ENCODE measurements at places on chromosomes 5 and 9.
A peak's percentile ranks its signal among the peaks of the same experiment; 100 is the strongest.

DNA sequence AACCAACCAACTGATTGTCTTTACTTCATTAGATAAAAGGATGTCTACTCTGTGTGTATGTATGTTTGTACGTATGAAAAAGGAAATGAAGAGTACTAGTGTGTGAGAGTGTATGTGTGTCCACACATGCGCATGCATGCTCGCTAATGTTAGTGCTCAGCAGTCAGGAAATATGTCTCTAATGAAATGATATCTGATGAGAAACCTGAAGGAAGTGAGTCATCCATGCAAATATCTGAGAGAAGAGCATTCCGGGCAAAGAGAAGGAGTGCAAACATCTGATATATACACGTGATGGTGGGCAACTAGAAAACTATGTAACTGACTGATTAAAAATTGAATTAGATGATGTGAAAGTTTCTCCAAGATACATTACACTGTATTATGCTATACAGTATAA, 29.6 kb upstream of the UGCG start:
- DNase-seq = no peak

DNA sequence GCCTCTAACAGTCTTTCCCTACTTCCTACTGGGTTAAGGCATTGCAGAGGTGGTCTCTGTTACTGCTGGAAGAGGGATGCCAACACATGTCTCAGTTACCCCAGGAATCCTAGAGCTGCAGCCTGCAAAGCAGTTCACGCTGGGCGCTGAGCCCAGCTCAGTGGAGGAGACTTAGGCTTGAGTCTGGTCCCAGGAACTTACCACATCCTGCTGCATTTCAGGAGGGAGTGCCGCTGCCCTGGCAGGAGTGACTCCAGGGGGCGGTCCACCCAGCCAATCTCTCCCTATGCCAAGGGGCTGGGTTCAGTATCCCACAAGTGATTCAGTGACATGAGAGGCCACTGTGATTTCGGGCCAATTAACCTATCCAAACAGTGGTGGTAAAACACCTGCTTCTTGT, 7.6 kb downstream of the TTC16 start:
- no peak for DNase-seq

- DNase-seq = no peak
These were observed 45.2 kb upstream of the FCN2 start for GRCh38 chr9:134835448-134835847.

DNA sequence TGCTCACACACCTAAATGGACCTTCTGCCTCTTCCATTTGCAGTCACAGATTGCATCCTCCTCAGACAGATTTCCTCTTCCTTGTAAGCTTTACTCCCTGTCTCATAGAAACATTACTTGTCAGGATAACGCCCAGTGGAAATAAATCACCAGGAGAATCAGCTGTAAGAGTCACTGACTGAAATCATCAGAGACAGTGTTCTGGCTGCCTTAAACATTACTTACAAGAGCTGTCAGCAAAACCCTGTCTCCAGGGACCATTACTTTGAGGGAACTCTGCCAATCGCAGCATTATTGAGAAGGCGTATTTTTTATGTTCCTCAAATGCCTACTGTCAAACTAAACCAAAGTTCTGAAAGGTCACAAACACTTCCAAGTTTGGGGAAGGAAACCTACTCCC, 5.9 kb downstream of the DPYSL3 start:
- DNase-seq = no peak

DNA sequence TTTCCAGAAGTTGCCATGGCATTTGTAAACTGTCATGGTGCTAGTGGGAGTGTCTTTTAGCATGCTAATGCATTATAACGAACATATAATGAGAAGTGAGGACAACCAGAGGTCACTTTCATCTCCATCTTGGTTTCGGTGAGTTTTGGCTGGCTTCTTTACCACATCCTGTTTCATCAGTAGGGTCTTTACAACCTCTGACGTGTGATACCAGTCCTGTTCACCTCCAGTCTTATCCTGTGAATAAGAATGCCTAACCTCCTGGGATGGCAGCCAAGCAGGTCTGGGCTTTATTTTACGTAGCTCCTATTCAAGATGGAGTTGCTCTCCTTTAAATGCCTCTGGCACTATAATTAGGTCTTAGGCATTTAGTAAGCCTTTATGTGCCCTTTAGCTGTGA, 20.4 kb upstream of the RFK start:
- peak; percentile 92 for DNase-seq

DNA sequence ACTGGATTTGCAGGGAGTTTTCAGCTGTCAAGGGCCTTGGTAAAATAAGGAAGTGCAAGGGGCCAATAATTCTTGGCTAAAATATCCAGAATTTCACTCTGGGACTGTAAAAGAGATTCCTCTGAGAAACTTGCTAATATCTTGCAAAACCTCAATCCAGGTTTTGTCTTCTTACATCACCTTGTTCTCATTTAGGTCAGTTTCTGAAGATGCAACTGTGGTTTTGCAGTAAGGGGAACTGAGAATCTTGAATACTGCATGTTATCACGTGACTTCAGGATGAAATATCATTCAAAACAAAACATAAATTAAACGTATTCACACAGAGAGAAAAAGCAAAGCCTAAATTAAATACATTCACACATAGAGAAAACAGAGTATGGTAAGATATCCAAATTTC, 35.0 kb upstream of the RIC1 start:
- peak; percentile 91 for DNase-seq

- peak; percentile 83 for DNase-seq
These were observed 97.8 kb upstream of the IQGAP2 start for GRCh38 chr5:76305269-76305668.

DNA sequence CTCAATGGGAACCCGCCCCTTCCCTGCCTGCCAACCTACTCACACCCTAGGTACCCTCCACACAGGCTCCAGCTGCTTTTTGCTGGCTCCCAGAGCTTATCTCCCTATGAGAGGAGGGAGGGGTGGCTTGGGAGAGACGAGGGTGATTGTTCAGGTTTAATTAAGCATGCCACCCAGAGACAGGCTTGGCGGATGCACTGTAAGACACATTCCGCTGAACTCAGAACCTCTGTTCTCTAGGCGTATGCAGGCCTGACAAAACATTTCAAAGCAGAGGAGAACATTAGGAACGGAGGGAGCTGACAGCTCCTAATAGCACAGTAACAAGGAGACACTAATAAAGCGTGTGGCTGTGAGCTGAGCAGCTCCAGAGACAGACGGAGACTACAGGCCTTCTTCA, 80.1 kb downstream of the TRIM32 start:
- no peak for DNase-seq

DNA sequence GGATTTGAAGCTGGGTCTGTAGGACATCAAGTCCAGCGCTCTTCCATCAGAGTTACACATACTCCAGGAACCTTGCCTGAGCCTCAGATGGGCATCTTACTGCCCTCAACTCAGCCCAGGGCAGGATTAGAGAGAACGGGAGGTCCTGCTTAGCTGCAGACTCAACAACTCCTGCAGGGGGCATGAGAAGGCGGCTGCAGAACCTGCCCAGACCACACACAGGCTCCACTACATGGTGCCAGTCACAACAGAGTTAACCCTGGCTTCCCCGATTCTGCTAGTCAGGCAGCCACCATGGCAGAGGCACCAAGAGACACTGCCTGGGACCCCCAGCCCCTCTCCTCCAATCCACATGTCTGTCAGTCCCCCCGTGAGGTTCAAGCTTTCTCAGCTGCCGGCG, 23.9 kb upstream of the CPLX2 start:
- DNase-seq = no peak

- DNase-seq = no peak
These were observed 726 bp upstream of the ADGRV1 start for GRCh38 chr5:90557871-90558270.

- DNase-seq = no peak
These were observed 1.4 kb downstream of the LHX3 start for GRCh38 chr9:136203408-136204144.

DNA sequence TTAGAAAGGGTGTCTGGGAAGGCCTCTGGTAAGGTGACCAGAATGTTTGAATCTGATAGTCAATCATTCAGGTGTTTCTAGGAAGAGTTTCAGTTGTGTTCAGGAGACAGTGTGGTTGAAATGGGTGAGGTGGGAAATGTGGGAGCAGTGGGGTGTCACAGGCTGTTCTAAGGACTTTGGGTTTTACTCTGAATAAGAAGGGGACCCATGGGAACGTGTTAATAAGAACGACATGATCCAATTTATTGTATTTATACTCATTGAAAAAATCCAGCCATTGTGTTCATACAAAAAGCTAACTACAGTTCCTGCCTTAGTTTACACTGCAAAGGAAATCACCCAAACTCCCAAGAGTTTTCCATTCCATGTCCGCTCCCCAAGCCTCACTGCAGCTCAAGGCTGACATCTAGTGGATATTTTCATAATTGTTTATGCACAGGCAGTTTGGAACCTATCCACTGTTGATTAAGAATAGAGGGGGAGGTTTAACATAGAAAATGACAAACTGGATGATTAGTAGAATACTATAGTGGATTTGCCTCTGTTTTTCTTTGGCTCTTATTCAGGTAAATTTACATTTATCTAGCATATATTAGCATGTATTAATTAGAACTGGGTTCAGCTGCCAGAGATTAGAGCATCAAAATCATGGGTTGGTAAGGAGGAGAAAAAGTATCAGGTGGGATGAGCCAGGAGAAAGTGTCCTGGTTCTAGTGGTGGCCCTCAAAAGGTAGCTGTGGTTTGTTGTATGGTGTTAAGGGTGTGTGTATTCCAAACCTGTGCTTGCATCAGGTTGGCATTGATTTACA, 17.7 kb downstream of the CAVIN4 start:
- DNase-seq = peak; percentile 29

GRCh38 chr5:161803-162110, 29.5 kb upstream of the LRRC14B start:
- DNase-seq = no peak

DNA sequence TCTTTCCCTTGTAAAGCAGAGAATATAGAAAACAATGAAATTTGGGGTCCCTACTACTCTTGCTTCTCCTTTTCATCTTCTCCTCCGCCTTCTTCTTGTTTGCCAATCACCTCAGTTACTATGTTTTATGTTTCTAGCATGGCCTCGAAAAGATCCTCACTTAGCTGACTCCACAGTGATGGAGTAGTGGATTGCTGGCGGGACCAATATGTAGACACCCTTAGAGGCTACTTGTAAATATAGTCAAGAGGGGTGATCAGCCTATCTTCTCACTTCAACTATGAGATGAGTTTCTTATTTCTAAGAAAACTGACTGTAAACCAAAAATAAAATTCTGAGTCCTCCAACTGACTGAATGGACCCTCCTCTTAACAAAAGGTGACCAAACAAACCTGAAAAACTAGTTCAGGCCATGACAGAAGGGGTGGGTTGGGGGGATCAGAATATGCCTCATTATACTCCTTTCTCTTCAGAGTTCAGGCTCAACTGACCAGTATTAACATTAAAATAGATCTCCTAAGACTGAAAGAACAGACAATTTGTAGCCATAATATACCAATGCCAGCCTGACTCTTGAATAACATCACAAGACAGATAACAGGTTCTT, 829.0 kb downstream of the TLE4 start:
- DNase-seq = no peak

GRCh38 chr5:67490543-67491321, 294.1 kb upstream of the CD180 start:
- no peak for DNase-seq

DNA sequence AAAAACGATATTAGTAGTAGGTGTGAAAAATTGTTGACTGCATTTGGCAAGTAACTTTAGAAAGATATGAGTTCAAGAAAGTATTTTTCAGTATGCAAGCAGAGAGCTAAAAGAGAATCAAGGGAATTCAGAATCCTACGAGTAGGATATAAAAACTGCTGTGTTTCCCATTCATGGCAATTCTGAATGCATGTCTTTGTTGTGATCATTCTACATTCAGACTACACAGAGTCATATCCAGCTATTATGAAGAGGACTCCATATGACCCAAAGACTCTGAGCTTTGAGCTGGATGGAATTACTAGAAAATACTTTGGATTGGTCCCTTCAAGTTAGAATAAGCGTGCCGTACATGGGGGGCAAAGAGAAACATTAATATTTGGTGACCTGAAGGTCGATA, 12.0 kb downstream of the IFNE start:
- no peak for DNase-seq

DNA sequence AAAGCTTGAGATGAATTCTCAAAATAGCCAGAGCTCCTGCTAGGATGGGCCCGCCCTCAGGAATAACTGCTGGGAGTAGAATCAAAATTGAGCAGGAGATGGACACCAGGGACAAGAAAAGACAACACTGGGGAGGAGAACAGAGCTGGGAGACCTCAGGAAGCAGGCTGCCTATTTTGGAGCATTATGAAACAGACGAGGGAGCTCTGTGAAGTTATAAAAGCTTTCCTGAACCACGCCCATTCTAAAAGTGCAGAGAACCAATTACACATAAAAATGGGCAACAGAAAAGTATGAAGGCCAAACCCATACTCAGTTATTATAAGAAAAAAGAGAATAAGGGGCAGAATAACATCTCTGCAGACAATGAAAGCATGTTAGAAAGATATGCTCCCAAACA, 213.9 kb upstream of the TRPC7 start:
- DNase-seq = no peak

DNA sequence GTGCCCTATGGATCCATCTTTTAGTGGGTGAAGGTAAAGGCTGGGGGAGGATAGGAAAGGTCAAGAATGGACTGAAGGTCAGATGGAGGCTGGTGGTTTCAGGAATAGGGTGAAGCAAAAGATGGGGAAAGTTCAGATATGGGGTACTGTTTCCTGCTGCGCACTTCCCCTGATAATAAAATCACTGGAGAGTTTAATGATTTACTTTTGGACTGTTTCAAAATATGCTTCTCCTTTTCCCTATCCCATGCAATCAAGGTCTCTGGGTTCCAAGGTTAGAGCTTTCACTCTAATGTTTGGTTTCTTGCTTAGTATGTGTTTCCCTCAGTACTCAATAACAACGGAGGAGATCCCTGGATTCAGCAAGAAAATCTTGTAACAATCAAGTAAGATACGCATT, 10.8 kb upstream of the PPP3R2 start:
- no peak for DNase-seq

GRCh38 chr9:90458485-90458884, 184.1 kb downstream of the DIRAS2 start:
- DNase-seq = no peak

DNA sequence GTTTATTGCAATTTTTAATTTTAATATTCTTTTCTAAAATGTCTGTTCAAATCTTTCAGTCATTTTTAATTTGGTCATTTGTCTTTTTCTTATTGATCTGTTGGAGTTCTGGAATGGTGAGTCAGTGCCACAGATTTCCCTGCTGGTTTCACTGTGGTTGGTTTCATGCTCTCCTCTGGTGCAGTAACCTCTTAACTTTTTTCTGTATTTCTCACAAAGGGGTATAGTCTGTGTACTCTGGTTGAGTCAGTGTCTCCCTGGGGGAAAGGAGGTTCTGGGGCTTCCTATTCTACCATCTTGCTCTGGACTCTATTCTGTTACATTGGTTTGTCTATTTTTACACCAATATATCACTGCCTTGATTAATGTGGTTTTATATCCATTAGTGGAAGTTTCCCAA, 178.8 kb downstream of the CSNK1G3 start:
- DNase-seq = no peak

Data from MV-4-11 (cell line).